ENCODE measurements at places on chromosomes 11 and 22.

DNA sequence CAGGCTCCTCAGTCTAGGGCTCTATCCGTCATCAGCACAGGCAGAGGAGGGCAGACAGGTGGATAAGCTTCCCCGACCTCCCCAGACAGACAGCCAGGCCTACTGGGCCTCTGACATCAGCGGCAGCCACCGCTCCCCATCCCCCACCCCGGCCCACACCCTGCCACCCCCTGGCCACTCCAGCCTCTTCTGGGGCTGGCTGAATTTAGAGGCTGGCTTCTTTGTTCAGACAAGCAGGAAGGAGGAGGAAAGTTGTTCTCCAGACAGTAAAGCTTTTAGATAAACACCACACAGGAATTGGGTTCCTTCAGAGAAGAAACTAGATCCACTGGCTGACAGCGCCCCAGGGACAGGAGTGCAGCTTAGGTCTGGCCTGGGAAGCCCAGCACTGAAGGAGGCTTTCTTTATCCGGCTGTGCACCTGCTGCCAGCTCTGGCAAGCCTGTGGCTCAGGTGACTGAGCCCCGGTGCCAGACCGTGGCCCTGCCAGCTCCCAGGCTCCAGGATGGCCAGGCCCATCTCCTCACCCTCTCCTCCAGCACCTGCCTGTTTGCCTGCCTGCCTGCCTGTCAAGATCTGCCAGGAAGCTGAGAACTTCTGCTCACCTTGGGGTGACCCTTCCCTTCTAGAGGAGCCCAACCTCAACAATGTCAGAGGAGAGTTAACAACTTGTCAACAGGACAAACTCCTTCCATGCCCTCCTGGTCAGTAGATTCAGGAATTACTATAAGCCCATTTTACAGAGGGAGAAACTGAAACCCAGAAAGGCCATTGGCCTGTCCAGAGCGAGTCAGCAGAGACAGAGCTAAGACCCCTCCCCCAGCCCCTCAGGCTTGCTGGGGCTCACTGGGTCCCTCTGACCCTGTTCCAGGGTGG, 44.0 kb upstream of the KLHL35 start:
- DNase-seq, result no peak

- no peak for DNase-seq
These were observed 6.0 kb downstream of the P2RX6 start for GRCh38 chr22:21020802-21021429.

GRCh38 chr11:23932485-23932898, 564.4 kb upstream of the LUZP2 start:
- DNase-seq, result peak; percentile 12

DNA sequence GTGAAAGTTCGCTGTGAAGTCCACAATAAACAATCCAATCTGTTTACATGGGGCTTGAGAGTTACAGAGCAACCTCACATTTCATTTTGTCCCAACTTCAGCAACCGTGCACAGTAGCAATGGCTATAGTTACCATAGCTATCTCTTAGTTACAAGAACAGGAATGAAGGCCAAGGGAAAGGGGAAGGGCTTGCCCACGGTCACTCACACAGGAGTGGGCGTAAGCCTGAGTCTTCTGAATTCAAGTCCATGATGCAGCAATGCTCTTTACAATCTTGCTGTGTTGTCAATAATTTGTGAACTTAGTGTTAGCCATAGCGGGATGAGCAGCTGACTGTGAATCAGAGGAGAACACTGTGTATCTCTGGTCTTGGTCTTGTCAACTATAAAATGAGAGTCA, 102.9 kb downstream of the ADAMTS15 start:
- DNase-seq, result no peak

DNA sequence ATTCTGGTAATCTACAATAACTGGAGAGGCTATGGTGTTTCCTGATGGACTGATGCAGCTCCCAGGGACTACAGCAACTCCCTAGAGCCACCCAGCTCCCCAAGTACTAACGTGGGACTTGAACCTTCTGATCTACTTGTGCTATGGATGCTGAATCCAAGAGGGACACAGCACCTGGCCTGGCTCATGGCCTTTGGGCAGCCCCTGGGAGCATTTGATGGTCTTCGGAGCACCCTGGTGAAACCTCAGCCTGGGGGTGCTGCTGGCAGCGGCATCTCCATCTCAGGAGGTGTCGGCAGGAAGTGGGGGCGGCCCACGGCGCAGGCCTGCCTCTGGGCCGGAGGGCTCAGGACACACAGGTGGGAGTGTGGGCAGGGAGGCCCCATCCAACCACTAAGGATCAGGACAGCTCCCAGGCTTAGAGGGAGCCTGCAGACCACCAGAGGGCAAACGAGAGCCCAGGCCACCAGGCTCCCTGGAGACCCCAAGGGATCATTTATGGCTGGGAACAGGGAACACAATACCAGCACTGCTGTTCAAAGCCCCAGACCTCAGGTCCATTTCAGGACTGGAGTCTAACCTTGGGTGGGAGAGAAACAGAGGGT, 8.7 kb downstream of the EHD1 start:
- DNase-seq, result no peak

DNA sequence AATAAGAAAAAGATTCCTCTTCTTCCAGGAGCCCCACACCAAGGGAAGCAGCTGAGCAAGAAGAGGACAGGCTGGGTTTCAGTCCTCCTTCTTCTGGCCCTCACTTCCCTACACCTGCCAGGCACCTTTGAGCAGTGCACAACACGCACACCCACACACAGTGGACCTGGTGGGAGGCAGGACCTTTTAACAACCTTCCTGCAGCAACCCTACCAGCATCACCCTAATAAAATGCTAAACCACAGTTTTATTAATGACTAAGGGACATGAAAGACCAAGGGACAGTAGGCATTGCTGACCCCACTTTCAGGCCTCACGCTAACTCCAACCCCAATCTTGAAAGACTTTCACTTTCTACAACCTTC, 12.2 kb downstream of the ARAP1 start:
- DNase-seq, result no peak

DNA sequence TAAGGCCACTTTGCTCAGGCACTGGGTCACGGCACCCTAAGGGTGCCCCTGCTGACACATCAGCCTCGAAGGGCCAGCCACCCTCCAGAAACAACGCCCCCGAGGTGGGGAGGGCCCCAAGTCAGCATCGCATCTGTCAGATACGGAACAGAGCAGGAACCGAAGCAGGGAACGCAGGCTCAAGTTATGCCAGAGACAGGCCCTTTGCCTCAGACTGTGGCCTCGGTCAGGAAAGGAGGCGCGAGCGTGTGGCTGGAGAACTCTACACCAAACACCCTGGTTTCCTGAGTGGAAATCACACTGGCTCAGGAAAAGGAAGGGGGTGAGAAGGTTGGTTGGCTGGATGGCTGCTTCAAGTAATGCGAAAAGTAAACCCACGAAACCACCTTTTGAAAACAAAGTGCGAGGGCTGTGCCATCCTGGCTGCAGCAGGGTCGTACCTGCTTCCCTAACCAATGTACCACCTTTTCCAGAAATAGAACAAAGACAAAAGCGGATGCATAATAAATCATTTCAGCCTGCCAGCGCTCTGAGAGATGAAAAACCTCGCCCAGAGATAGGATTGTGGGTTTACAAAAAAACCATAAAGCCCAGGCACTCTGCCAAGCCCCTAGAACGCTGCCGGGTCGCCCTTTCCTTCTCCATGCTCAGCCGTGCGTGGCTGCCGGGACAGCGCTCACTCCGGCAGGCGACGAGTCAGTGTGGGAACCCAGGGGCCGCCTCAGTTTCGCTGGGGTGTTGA, 38.6 kb downstream of the TRMU start:
- no peak for DNase-seq

Measured in GM03348 (cell line).